Activated T-helper 1 cell treated with anti-CD3 and anti-CD28 coated beads, Interleukin-2, amount 50 U/mL, for 16 hours (primary cell): ENCODE measurements at places on chromosomes 7 and 10.
A peak's percentile ranks its signal among the peaks of the same experiment; 100 is the strongest.

DNA sequence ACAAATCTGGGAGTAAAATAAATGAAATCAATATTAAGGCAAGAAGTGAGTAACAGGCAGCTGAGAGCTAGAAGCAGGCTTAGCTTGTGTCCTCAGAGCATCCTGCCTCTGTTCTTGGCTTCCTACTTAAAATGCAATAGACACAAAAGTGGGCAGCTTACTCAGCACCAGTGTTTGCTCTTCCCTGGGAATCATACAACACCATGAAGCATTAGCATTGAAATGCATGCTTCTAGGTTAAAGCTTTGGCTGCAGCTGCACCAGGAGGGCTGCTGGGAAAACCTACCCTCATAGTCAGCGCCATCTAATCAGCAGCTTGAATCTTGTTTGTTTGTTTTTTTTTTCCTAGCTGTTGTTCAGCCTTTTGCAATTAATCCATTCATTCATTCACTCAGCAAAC, 104.2 kb upstream of the VWC2 start:
- no peak for DNase-seq

DNA sequence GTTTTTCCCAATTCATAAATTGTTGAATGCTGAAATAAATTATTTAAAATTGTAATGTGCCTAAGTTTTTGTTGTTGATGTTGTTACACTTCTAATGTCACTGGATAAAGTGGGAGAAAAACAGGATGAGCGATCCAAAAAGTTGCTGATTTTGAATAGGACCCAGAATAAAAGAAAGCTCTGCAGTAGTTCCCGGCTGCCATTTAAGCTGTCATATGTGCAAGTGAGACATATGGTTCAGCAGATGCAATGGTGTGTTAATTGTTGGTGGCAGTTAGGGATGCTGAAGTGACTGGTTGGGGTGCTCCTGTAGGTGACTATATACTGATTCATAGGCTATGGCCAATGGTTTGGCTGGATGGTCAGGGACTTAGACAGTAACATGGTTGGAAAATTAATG, 1517.4 kb upstream of the LRRTM3 start:
- no peak for DNase-seq

DNA sequence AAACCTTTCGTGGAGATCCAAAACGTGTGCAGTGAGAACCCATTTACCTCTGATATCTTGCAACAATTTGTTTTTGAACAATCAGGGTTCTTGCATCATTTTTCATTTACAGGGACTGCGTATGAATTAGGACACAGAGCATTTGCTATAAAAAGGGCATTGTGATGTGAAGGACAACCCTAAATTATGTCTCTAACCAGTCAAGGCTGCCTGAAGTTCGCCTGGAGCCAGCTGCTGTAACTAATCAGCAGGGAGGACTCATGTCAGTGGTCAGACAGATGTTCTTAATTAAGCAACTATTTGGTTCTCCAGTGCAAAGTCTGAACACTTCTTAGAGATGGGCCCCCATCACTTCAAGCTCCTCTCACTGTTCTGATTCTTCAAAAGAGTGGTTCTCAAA, 674.8 kb downstream of the KCNMA1 start:
- no peak for DNase-seq

DNA sequence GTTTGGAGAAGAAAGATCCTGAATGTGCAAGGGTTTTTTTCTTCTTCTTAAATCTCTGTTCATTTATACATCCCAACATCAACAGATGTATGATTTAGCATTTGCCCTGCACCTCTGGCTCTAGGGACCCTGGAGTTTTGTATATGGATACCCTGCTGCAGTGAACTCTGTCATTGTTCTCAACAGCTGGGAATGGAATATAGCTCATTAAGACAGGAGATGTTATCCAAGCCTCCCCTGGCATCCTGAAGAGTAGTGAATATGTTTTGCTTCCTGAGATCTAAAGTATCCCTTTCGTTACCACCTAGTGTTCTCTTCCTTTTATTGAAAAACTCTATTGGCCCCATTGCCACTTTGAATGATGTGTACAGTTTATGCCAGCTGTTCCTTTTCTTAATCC, 275.9 kb downstream of the EXOC4 start:
- DNase-seq: no peak

GRCh38 chr7:149291036-149291780, 29.2 kb downstream of the ZNF783 start:
- no peak for DNase-seq

GRCh38 chr10:87817609-87818504, at the start of gene ATAD1:
ATAD1 (minus strand) TSS chr10:87818226; CDS start chr10:87814599, 3,627 bp downstream.
- peak; percentile 81 for DNase-seq

- DNase-seq: no peak
Observed at GRCh38 chr10:119112056-119112455, 8.1 kb downstream of the DENND10 start.

- no peak for DNase-seq
Observed at GRCh38 chr7:128263420-128263819, 22.3 kb downstream of the LEP start.

- DNase-seq: no peak
Observed at GRCh38 chr7:2928613-2929311, 84.7 kb upstream of the GNA12 start.

GRCh38 chr7:156600496-156600895, 40.1 kb upstream of the RNF32 start:
- no peak for DNase-seq

DNA sequence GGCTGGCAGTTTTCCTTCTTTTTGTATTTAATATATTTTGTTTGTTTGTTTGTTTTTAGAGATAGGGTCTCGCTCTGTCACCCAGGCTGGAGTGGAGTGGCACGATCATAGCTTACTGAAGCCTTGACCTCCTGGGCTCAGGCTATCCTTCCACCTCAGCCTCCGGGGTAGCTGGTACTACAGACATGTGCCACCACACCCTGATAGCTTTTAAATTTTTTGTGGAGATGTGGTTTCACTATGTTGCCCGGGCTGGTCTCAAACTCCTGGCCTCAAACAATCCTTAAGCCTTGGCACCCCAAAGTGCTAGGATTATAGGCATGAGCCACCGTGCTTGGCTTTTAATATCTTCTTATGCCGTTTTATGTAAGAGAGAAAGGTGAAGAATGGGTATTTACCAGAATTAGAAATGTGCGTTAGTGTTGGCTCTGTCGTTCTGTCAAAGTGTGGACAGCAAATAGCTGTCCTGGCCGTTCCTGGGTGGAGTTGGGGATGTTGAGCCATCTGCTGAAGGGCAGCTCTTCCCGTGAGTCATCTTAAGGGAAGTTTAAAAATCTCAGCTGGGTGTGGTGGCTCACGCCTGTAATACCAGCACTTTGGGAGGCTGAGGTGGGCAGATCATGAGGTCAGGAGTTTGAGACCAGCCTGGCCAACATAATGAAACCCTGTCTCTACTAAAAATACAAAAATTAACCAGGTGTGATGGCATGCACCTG, 14.8 kb downstream of the OGDH start:
- no peak for DNase-seq

DNA sequence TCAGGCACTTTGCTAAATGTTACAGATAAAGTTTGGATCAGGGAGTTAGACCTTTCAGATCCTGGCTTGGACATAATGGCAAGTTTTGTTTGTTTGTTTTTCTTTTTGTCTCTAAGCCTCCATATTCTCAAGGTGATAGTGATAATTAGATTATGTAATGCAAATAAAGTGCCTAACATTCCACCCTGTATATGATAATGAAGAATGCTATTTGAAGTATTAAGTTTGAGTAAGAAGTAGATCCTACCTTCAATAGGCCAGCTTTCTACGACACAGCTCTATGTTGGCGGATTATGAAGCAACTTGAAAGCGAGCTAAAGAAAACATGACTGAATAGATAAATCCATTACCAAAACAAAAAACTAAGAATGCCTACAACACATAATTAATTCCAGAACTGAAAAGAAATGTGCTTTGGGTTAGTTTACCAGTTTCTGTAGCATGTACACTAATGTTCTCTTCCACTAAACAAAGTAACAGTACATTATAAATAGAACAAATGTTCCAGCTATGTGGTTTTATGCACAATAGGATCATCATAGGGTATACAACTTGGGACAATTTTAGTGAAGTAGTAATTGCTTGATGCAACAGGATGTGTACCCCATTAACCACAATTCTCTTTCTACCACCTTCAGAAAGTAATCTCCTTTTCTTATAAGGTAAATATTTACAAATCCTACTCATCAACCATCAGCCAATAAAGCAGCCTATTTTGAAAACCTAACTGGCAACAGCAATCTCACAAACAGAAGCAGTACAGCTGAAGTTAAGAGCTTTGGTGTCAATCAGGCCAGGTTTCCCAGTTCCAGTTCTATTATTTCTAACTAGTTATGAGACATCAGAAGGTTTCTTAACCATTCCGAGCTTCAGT, 1.5 kb downstream of the SEM1 start:
- no peak for DNase-seq

DNA sequence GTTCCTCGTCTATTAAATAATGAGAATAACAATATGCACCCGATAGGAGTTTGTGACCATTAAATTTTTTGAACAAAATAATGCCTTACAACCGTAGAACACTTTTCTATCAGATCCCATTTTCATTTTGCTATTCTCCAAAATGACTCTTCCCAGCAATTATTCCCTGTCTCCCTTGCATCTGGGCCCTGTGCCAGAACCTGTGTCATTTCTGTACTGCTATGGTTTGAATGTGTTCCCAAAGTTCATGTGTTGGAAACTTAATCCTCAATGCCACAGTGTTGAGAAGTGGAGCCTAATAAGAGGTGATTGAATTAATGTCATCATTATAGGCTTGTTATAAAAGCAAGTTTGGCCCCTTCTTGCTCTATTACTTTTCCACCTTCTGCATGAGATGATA, 33.2 kb upstream of the SMNDC1 start:
- no peak for DNase-seq

DNA sequence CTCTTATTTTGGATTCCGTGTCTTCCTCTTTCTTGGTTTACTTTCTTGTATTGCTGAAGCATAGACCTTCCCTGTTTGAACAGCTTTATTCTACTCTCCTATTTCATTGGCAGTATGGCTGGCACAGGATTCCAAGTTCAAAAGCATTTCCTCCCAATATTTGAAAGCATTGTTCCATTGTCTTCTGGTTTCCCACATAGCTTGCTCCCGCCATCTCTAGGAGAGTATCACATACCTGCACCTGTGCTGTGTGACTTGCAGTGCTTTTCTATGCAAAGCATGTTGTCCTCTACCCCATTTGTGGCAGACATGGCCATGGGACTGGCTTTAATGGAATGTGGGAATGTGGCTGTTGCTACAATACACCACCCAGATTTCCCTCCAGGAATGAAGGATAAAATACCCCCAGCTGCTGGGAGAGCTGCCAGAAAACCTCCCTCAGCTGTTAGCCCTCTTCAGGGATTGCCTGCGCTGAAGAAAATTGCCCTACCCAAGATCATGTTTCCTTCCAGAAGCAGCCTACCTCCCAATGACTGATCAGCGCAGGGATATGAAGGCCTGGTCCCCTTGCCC, 6.9 kb upstream of the MYOF start:
- no peak for DNase-seq

DNA sequence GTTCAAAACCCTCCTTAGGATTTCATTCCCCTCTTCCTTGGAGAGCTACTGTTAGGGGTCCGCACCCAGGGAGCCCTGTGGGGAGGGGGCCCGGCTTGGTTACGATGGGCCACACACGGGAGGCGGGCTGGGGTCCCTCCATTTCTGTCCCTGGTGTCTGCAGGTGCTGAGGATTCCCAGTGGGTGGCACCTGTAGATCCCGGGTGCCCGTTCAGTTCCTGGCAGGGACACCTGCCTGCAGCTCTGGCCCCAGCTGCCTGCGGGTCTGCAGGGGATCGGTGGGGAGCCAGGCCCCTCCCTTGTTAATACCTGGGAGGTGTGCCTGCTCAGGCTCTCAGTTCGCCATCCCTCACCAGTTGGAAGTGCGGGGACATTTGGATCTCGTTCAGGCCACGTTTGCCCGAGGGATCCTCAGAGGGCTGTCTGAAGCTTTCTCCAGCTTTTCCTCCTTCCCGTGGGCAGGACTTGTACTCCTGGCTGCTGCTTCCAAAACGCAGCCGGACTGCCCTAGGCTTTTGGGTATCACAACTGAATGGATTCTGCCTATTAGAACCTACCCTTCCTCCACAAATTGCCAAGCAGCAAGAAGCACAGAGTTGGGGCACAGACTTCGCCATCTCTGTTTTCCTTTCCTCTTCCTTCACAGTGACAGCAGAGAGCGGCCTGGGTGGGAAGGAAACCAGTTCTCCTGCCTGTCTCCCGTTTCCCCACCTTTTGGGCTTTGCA, 22.3 kb upstream of the IL15RA start:
- no peak for DNase-seq

GRCh38 chr7:40836218-40836617, 701.4 kb downstream of the SUGCT start:
- no peak for DNase-seq

- no peak for DNase-seq
Observed at GRCh38 chr7:67894746-67895145, 898.1 kb downstream of the TYW1 start.
